GM18507 (cell line): ENCODE measurements at places on chromosomes 4 and X.

GRCh38 chr4:83723609-83724008 lies 187.7 kb downstream of the GPAT3 start:
- DNase-seq, result no peak

DNA sequence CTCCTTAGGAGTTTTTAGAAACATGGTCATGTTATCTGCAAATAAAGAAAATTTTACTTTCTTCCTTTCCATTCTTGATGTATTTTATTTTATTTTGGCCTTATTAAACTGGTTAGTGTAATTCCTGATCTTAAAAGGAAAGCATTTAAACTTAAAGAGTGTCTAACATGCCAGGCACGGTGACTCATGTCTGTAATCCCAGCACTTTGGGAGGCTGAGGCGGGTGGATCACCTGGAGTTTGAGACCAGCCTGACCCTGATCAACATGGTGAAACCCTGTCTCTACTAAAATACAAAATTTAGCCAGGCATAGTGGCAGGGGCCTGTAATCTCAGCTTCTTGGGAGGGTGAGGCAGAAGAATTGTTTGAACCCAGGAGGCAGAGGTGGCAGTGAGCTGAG lies 281.3 kb downstream of the PTTG2 start:
- no peak for DNase-seq

DNA sequence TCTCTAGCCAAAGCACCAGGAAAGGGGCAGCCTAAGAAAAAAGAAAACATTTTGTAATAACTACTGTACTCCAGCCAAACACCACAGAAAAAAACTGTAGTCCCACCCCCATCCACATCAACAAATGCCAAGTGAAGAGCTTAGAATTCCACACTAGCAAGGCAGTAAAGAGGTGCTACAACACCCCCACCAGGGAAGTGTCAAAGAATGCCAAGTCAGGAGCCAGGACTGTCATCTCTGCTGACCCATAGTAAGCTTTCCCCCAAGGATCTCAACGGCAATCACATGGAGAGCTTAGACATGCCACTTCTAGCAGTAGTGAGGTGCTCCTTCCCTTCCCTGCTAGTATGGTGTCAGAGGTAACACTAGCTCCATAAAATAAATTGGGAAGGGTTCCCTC lies 34.4 kb upstream of the CCDC160 start:
- no peak for DNase-seq

DNA sequence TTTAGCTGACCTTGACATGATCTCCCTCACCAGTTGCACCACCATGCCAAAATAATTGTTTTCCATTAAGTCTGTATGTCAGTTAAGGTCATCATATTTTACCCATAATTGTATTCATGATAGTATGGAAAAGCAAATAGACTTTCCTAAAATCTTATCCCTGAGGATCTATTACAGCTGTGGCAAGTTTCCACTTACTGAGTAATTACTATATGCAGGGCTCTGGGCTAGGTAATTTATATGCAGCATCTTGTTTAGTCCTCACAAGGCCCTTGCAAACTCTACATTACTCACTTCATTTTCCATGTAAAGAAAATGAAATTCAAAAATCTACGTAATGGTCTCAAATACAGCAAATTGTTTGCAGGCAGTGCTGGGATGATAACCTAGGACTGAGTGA lies 34.8 kb downstream of the YIPF7 start:
- DNase-seq, result no peak

GRCh38 chrX:11628399-11628798 lies 37.3 kb downstream of the ARHGAP6 start:
- no peak for DNase-seq

DNA sequence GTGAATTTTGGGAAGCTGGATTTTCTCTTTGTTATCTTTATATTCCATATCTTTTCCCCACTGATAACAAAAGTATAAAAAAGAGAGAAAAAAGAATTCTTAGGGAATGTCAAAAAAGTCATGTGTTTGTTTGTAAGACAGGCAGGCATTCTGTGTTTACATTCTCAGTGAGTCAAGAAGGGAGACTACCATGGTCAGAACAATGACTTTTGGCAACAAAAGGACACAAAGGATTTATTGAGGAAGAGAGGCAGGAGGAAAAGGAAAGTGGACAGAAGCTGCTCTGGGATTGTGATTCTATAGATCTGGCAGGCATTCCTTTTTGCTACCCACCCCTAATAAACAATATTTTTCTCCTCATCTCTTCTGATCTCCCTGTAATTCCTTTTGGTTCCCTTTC lies 5.9 kb upstream of the ANK2 start:
- DNase-seq, result no peak

DNA sequence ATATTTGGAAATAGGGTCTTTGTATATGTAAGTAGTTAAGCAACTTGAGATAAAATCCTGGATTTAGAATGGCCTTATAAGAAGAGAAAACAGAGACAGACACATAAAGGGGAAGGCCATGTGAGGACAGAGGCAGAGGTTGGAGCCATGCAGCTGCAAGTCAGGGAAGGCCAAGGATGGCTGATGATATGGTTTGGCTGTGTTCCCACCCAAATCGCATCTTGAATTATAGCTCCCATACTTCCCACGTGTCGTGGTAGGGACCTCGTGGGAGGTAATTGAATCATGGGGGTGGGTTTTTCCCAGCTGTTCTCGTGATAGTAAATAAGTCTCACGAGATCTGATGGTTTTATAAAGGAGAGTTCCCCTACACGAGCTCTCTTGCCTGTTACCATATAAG lies 76.3 kb downstream of the STK32B start:
- DNase-seq, result no peak

DNA sequence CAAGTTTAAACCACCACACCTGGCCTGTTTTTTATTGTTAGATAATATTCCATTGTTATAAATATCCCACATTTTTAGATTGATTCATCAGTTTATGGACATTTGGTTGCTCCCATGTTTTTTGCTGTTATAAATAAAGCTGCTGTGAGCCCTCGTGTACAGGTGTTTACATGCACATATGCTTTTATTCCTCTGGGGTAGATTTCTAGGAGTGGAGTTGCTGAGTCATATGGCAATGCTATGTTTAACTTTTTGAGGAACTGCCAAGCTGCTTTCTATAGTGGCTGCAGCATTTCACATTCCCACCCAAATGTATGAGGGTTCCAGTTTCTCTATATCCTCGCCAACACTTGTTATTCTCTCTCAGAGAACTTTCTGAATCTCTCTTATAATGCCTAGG lies 90.5 kb downstream of the TBL1X start:
- no peak for DNase-seq

DNA sequence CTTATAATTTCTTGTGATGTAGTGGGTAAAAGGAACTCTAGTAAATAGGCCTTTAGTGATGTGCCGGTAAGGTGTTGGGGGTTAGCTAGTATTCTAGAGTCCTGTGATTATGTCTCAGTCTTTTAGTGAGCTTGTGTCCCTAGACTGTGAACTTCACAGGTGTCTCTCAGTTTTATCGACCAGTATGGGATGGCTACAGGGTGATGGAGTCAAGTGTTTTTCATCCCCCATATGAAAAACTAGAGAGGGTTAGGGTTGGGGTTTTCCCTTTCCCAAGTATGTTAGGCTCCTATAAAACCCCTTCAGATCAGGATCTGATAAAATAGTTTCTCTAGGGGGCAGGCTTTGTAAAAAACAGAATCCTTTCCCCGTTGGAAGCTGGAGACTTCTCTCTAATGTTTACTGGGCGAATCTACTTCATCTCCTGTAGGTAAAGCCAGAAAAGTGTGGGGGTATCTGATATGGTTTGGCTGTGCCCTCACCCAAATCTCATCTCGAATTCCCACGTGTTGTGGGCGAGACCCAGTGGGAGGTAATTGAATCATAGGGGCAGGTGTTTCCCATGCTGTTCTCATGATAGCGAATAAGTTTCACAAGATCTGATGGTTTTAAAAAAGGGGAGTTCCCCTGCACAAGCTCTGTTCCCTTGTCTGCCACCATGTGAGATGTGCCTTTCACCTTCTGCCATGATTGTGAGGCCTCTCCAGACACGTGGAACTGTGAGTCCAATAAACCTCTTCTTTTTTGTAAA lies 120.8 kb downstream of the DTHD1 start:
- DNase-seq, result no peak

GRCh38 chr4:112069110-112069509 lies 76.1 kb upstream of the FAM241A start:
- no peak for DNase-seq

- DNase-seq, result no peak
Measured at GRCh38 chrX:145099204-145099603, 148.1 kb upstream of the SPANXN1 start.

GRCh38 chr4:24224446-24224845 lies 334.6 kb upstream of the PPARGC1A start:
- DNase-seq, result no peak

GRCh38 chr4:47493238-47494123 lies 8.4 kb downstream of the ATP10D start:
- DNase-seq, result no peak

DNA sequence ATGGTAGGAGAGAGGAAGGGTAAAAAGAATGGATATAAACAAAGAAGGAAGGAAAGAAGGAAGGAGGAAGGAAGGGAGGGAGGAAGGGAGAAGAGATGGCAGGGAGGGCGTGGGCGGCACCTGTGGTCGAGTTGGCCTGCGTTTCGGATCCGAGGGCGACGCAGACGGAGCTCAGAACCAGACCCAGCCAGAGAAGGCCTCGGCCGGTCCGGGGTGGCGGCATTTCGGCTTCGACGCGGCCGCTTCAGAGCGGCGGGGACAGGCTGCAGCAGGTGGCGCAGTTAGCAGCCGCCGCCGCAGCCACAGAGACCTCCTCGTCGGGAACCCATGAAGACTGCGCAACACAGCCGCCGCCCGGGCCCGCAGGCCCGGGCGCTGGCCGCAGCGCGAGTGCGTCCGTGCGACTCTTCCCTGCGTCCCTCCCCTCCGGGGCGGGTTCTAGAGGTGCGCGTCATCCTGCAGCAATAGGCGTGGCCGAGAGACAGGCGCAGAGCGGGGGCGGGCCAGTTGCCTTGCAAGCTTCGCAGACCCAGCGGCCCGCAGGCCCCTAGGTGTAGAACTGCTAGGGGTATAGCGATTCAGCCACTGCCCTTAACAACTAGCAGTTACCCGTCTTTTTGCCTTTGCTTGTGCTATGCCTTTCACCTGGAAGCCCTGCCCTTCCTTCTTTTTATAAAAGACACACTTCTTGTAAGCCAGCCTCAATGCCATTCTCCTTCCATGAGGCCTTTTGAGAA lies at the start of gene IDS:
TSS of gene IDS (minus strand) at position 392 of the 737 bp plus-strand sequence. CDS start at position 223, 169 bp downstream.
- peak; percentile 57 for DNase-seq

GRCh38 chrX:2691543-2692220 lies 587 bp downstream of the CD99 start:
- no peak for DNase-seq

DNA sequence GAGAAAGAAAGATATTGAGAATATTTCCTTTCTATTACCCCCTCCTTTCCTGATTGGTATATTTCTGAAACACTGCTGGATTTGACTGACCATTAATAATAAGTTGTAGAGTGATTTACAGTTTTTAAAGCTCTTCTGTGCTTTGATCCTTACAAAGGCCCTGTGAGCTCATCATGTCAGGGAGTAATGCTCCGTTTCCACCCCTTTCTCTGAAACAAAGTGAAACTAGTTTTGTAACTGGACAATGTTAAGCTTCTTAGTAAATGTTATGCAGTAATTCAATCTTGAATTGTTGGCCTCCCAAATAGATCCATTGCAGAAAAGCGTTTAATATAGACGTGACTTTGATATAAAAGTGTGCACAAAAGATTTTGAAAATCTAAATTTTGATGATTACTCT lies 190.1 kb upstream of the GNPDA2 start:
- DNase-seq, result no peak

GRCh38 chr4:104574371-104574770 lies 79.7 kb upstream of the CXXC4 start:
- DNase-seq, result no peak

DNA sequence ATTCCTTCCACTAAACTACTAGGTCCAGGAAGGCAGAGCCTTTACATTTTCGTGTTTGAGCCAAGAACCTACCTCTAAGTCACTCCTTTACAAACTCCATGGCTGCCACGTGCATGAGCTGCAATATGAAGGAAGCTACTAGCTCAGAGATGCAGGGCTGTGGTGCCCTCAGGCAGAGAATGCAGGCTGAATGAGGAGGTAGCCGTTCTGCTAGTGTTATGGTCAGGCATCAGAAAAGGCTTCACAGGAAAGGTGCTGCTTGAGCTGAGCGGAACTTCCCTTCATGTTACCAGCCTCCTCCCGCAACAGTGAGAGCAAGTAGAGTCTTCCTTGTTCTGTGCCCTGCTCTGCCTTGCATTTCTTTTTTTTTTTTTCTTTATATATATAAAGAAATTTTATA lies 148.3 kb upstream of the PACRGL start:
- DNase-seq, result no peak

- no peak for DNase-seq
Measured at GRCh38 chrX:77433001-77433400, 14.2 kb upstream of the FGF16 start.

DNA sequence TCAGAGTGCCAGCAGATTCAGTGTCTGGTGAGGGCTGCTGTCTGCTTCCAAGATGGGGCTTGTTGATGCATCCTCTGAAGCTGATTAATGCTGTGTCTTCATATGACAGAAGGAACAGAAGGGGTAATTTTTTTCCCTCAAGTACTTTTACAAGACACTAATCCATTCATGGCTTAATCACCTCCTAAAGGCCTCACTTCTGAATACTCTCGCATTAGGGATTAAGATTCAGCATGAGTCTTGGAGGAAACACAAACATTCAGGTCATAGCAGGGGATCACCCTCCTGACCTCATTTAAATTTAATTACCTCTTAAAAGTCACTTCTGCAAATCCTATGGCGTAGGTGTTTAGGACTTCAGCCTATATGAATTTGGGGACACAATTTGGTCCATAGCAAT lies 1145.5 kb upstream of the PCDH10 start:
- DNase-seq, result no peak

- DNase-seq, result no peak
Measured at GRCh38 chr4:81818385-81818920, 346.7 kb upstream of the RASGEF1B start.

- DNase-seq, result no peak
Measured at GRCh38 chr4:169179609-169180521, 90.9 kb downstream of the SH3RF1 start.
